ENCODE measurements at places on chromosomes 16 and 17.
A peak's percentile ranks its signal among the peaks of the same experiment; 100 is the strongest.

- DNase-seq, result peak; percentile 39
Measured at GRCh38 chr17:8894673-8895578, 27.5 kb upstream of the PIK3R6 start.

GRCh38 chr16:54283725-54284318 lies 2.8 kb downstream of the IRX3 start:
- peak; percentile 75 for DNase-seq

GRCh38 chr17:19728084-19728495 lies 11.7 kb upstream of the SLC47A2 start:
- peak; percentile 56 for DNase-seq

- DNase-seq, result no peak
Measured at GRCh38 chr17:63647936-63648335, 25.7 kb downstream of the MAP3K3 start.

DNA sequence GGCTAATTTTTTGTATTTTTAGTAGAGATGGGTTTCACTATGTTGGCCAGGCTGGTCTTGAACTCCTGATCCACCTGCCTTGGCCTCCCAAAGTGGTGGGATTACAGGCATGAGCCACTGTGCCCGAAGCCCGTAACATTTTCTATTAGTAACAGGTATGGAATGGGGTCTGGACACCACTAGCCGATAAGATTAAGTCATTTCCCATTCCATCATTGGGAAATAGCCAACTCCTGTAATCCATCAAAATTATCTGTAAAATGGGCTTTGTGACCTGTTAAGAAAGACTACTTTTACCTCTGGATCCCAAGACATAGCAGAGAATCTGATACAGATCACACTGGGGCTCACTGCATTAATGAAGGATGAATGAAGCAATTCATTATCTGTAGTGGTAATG lies 3.9 kb upstream of the LUC7L3 start:
- DNase-seq, result no peak

DNA sequence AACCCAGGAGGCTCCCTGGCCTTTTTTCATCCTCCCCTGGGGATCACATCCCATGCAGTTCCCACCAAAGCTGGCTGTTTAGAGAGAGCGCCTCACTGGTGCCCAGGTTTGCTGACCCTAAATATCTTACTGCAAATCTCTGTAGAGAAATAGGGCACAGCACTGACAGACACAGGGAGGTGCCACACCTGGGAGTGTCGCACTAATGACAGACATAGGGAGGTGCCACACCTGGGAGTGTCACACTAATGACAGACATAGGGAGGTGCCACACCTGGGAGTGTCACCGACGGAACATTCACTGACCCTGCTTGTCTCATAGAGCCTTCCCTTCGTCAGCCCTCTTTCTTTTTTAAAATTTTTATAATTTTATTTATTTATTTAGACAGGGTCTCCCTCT lies 25.6 kb downstream of the UNK start:
- no peak for DNase-seq

GRCh38 chr17:56810343-56810742 lies 23.4 kb downstream of the C17orf67 start:
- no peak for DNase-seq

GRCh38 chr17:48835971-48836370 lies 5.1 kb downstream of the CALCOCO2 start:
- DNase-seq, result no peak

- no peak for DNase-seq
Measured at GRCh38 chr16:55747785-55748184, 85.1 kb downstream of the CES1 start.

Measured in right kidney (tissue), 9 donors.